Activated naive CD4-positive, alpha-beta T cell treated with anti-CD3 and anti-CD28 coated beads, Interleukin-2, amount 10 ng/mL, durations not matched to agents 7 days and 5 days (primary cell): ENCODE measurements at places on chromosomes 6 and 20.

DNA sequence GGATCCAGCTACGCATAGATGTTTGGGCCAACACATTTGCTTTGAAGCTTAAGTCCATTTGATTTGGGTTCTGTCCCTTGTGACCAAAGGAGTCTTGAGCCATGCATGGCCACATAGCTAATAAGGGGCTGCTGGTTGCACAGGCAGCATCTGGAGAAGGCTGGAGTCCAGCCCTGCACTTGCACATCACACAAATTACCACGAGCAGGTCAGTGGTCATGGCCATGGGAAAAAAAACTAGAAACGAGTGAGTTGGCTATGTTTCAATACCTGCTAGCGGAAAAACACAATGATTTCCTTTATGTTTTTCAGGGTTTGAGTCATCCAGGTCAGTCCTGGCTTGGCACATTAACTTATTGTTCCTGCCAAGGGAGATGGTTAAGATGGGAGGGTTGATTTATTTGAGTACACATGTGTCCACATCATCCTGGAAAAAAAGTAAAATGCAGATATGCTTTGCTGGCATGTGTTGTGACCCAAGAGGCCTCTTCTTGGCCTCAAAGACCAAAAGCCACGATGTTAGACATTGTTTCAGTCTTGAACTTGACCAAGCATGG, 5.6 kb upstream of the STX16 start:
- no peak for DNase-seq

GRCh38 chr6:82608781-82609180, 245.2 kb downstream of the TPBG start:
- DNase-seq, result no peak

- peak; percentile 53 for DNase-seq
Measured at GRCh38 chr6:111837641-111838500, 35.4 kb downstream of the FYN start.

DNA sequence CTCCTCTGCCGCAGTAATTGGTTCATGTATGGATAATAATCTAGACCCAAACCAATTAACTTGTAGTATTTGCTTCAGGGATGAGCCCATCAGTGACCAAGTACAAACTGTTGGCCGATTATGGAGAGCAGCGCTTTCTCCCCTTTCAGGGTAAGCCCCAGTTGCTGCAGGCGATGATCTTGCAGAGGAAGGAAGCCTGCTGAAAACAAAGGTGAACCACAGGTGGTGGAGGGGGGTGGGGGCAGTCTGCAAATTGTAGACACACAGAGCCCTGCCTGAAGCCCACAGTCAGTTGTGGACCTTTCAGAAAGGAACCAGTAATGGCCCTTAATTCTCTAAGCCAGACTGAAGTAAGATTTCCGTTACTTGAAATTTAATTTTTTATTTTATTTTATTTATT, 167.9 kb upstream of the JARID2 start:
- no peak for DNase-seq

DNA sequence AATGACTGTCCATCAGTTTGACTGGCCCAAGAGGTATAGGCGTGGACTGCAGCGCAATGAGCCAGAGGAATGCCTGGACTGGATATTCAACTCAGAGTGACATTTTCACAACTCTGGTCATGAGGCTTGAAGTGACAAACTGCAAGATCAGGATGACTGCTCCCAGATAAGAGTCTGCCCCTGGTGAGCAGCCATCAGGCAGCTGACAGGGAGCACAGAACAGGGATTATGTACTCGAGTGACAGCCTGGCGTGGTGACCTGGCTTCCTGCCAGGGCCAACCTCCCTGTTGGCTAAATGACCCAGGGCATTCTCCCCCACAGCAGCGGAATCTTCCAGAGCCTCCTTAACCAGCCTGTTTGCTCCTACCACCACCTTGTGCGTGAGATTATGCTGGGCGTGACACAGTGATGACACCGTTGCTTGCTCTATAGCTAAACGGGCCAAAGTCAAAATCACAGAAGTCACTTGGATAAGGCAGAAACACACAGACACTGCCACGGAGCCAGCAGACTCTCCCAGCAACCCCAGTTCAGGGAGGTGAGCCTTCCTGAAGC, 209.1 kb upstream of the JARID2 start:
- DNase-seq, result no peak

DNA sequence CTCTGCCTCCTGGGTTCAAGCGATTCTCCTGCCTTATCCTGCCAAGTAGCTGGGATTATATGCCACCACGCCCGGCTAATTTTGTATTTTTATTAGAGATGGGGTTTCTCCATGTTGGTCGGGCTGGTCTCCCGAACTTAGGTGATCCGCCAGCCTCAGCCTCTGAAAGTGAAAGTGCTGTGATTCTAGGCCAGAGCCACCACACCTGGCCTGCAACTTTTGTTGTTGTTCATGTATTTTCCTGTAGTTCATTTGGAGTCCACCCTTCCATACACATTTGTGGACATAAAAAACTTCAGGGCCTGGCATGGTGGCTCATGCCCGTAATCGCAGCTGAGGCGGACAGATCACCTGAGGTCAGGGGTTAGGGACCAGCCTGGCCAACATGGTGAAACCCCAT, 14.5 kb downstream of the HSPA1B start:
- no peak for DNase-seq

GRCh38 chr6:104784884-104785283, 74.8 kb downstream of the HACE1 start:
- no peak for DNase-seq

DNA sequence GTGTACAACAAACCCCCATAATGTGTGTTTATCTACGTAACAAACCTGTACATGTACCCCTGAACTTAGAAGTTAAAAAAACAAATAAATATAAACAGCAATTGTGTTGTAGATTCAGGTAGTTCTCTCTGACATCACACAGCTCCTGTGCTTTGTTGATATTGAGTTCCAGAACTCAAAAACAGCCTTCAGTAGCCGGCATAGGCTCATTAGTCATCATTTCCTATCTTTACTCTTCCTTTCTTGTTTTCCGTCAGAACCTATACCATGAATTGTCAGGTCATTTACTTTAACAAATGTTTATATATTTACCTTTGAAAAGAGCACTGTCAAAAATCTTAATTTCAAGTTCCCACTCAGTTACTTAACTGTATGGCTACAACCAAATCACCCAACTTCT, 88.8 kb downstream of the ADTRP start:
- no peak for DNase-seq

DNA sequence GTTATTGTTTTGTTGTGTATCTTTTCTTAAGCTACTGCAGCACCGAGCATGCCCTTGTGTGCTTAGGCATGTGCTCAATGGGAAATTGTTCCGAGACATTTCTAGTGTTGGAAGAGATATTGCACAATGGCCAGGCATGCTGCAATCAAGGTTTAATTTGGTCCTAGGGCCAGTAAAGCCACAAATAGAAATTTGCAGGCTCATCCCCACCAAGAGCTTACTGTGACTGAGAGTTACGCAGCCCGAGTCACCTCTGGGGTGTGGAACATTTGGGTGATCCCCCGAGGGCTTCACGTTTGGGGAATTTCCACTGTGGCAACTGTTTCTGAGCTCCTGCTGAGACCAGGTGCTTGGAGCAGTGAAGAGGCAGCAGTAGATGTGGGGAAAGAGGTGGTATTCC, 65.8 kb downstream of the ADTRP start:
- DNase-seq, result no peak

- DNase-seq, result no peak
Measured at GRCh38 chr6:7588506-7588905, 1.5 kb upstream of the SNRNP48 start.

DNA sequence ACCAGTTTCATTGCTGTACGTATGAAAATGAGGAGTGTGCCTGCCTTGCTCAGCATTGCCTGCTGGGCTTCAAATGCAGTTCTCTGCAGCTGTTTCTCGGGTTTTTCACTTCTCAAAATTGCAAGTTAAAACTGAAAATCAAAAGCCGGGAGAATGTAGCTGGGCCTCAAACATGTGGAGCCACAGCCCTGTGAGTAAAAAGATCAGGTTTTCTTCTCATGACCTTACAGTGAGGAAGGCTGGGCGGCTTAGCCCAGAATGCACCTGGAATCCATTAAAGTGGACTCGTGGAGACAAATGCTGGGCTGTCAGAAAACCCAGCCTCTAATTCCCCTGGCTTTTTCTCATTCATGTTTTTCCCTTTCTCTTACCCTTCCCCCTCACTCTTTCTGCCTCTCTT, 34.4 kb downstream of the DSE start:
- DNase-seq, result no peak

DNA sequence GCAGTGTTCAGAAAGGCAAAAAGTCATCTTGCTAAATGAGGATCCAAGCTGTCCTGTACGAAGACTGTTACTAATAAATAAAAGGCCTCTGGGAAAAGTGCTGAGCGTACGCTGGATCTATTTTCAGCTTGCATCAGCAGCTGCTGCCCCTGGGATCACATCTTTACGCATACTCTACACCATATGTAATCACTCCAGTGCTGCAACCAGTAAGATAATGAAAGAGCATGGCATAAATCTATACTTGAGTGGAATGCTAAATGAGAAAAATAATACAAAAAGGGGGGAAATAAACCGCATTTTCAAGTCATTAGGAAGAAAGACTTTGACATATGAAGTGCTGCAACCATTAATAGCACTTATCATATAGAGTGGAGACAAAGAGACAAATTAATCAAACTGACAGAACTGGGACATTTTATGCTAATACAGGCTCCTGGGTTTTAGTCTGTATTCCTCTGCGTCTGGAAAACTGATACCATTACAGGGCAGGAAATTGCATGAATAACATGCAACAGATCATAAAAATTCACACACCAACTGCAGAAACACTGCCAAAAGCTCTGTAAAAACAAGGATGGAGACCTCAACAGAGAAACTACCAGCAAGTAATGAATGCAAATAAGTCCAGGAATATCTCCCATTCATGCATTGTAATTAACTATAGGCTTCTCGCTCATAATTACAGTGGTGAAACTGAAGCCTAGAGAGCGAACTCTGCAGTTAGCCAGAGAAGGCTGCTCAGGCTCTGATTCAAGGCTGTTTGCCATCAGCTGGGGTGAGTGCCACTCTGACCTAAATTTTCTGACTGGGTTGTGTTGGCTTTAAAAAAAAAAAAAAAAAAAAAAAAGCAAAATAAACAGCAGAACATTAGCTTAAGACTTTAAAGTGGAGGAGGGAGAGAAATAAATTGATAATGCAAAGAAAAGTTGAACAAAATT, 83.8 kb downstream of the GJA10 start:
- no peak for DNase-seq

- DNase-seq, result peak; percentile 49
Measured at GRCh38 chr6:159762681-159763293, 942 bp downstream of the ACAT2 start.

- DNase-seq, result no peak
Measured at GRCh38 chr6:20661721-20662120, 127.5 kb downstream of the CDKAL1 start.

- DNase-seq, result no peak
Measured at GRCh38 chr6:134903448-134903847, 46.5 kb downstream of the ALDH8A1 start.

DNA sequence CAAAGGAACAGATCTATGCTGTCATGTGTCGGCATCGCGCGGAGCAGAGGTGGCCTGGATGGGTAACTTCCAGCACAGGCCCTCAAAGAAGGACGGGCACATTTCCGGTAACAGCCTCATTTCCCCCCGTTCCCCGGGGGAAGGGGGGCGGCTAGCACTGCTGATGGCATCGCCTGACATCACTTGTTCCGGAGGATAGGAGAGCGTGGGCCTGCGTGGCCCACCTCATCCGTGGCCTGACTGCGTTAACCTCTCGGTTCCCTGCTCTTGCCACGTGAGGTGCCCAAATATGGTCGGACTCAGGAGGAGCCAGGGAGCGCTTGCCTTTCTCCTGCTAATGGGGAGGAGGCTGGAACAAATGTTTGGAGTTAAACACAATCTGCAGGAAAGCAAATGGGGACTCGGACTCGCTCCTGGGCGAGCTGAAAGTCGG, at the start of gene AKAP12:
Gene AKAP12 (plus strand): TSS at position 365 of the 433 bp plus-strand sequence. CDS start 596 bp downstream, outside the sequence.
- no peak for DNase-seq

DNA sequence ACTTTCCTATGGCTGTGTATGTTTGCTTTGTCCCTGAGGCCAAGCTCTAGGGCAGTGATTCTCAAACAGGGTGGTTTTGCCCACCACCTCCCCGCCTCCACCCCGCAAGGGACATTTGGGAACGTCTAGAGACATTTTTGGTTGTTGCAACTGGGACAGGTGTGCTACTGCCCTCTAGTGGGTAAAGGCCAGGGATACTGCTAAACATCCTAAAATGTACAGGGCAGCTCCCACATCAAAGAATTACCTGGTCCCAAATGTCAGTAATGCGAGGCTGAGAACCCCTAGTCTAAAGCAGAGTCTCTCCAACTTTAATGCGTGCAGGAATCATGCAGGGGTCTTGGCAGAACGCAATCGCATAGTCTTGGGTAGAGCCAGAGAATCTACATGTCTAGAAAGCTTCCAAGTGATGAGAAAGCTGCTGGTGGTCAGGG, 5.1 kb downstream of the KCNS1 start:
- peak; percentile 74 for DNase-seq

DNA sequence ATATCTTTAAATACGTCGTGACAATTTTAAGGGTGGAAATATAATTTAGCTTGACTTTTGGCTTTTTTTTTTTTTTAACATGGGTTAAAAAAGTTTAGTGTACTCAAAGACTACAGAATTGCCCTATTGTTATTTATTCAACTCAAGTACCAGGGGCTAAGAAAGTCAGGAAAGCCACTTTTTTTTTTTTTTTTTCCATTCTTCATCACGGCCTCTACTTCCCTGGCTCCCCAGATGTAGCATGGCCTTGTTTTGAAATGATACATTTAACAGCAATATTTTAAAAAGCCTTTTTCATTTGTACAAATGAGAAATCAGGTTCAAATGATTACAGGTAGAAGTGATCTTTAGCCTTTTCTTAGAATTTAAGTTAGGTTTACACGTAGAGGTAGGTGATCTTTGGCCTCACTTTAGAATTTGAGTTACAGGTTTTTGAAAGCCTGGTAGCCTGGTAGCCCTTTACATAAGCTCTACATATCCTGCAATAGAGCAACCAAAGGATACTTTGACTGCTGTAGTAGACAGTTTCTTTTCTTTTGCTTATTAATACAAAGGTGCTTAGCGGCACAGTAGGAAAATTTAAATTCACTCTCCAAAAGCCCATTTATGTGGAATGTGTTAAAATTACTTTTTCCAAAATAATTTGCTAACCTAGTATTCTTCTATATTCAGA, 160.5 kb upstream of the MMS22L start:
- no peak for DNase-seq
